H4 (cell line): ENCODE measurements at places on chromosomes 11 and 22. TPM values are rescaled to one million over a fixed set of nuclear protein-coding genes. Genes with fewer than 3 reads are reported as not detected.

DNA sequence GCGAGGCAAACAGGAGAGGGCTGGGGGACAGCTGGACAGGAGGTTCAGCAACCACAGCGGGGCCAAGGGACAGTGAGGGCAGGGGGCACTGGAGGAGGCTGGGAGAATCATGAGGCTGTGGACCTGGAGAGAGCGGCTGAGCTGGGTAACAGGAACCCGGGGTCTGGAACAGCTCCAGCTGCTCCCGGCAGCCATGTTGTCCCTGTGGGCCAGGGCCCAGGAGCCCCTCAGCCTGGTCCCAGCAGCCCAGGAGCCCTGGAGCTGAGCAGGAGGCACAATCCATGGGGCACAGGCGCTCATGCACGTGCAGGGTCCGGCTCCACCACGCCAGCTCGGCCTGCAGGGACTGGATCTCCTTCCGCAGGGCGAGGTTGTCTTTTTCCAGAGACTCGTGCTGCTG lies 7.4 kb downstream of the BATF2 start:
- no peak for DNase-seq

The B4GALNT4 gene
- 6.5 and 11.1 TPM in 2 replicates for total RNA-seq

DNA sequence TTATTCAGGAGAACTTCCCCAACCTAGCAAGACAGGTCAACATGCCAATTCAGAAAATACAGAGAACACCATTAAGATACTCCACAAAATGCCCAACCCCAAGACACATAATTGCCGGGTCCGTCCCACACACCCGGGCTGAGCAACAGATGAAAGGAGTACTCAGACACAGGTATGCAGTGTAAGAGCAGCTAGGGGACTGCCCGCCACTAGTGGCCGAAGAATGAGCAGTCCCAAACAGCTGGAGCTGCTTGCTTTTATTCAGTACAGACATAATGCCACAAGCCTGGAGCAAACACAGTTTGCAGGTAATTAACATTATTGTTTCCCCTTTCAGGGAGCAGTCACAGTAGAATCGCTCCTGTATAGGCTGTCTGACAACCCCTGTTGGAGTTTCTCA lies 364.6 kb downstream of the LUZP2 start:
- no peak for DNase-seq

- DNase-seq = no peak
Measured at GRCh38 chr11:128941110-128941509, 1.6 kb downstream of the TP53AIP1 start.

The SMCO4 gene
- 22.9 and 75.8 TPM in 2 replicates for total RNA-seq

The ZW10 gene
- total RNA-seq = 31.0 and 35.1 TPM in 2 replicates

- no peak for DNase-seq
Measured at GRCh38 chr22:31926969-31927368, 17.4 kb upstream of the YWHAH start.

DNA sequence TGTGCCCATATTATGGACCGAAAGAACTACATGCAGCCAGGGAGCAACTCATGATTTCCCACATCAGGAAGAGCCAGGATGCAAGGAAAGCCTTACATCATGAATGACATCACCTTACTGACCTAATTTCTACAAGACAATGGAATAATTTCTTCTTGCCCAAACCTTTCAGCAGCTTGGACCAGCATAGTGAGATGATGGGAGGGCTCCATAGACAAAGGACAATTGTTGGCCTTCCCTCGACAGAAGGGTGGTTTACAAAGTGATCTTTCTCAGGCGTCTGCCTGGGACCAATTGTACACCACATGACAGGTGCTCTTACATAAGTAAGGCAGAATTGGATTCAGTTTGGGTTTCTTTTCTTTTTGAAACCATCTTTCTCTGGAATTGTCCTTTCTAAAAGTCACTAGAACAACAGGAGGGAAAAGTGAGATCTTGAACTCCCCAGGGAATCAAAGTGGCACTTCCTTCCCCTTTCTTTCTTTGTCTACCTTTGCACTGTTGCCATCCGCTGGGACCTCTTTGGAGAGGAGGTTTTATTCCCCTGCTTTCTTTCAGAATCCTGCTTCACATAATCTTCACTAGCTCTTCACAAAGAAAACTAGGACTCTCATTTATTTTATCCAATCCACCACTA lies 51.7 kb upstream of the PAK1 start:
- no peak for DNase-seq

The PANX3 gene
- not detected in 2 replicates for total RNA-seq

The LMNTD2 gene
- 1.4 and 2.6 TPM in 2 replicates for total RNA-seq

DNA sequence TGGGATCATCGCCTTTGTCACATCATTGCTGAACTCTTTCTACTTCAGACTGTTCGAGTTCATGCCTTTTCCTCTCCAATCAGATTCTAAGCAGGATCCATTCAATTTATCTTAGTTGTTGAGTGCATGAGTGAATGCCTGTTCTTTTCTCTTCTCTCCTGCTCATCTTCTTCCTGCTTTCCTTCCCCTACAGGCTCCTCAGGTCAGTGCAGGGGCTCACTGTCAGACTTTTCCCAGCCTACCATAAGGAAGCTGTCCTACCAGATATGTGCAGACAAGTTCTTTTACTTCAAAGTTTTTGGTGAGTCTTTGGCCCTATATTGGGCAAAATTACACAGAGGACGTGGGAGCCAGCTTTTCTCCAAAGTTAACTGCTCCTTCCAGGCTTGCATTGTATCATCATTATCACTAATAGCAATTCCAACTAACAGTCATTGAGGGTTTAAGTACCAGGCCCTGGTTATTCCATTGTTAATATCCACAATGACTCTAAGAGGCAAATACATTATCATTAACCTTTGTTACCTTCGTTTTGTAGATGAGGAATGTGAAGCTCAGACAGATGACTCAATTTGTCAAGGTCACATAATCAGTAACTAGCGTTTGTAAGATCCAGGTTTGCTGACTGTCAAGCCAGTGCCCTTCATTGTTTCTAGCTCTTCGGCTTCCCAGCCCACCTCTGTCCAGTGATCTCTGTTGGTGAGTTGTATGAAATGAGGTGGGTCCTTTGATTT lies 30.4 kb downstream of the OR6Q1 start:
- DNase-seq = no peak

The IGF2 gene
- 0.60 and 2.0 TPM in 2 replicates for total RNA-seq

DNA sequence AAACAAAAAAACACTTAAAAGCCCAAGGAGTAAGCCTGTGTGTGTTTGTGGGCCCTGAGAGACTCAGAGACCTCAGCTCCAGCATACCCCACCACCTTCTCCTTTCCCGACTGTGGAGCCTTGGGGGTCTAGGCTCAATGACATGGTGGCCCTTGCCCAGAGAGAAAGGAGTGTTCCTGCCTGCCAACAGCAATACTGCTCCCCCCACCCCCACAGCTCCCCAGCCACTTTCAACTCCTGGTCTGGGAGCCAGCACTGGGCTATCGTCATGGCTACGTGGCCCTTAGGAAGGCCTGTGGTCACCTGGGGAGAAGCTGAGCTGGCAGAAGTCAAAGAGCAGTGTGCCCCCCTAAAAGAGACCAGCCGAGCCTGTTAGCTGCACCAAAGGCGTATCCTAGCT lies 2.6 kb downstream of the PPP1R14B start:
- DNase-seq = no peak

DNA sequence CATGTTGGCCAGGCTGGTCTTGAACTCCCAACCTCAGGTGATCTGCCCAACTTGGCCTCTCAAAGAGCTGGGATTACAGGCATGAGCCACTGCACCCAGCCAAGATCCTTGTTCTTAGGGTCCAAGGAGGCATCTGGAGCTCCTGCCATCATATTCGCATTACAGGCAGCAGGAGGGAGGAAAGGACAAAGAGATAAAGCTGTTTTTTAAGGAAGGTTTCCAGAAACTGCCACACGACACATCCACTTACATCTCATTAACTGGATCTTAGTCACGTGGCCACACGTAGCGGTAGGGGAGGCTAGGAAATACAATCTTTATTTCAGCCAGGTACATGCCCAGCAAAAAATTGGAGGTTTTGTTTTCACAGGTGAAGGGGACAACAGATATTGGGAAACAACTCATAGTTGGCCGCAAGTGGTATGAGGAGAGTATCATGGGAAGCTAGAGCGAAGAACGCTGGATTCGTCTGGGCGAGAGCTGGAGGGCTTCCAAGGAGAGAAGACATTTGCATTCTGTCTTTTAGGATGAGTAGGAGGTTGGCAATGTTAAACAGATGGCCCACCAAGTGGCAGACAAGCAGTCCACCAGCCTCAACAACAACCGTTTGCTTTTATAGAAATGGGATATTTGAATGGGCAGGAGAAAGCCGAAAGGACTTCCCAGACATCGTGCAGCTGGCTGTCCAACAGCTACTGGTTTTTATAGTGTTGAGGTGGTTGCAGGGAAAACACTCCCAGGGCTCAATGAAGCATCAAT lies 39.2 kb upstream of the DMC1 start:
- DNase-seq = no peak

The PARVG gene
- total RNA-seq = 0.04 and 1.1 TPM in 2 replicates

DNA sequence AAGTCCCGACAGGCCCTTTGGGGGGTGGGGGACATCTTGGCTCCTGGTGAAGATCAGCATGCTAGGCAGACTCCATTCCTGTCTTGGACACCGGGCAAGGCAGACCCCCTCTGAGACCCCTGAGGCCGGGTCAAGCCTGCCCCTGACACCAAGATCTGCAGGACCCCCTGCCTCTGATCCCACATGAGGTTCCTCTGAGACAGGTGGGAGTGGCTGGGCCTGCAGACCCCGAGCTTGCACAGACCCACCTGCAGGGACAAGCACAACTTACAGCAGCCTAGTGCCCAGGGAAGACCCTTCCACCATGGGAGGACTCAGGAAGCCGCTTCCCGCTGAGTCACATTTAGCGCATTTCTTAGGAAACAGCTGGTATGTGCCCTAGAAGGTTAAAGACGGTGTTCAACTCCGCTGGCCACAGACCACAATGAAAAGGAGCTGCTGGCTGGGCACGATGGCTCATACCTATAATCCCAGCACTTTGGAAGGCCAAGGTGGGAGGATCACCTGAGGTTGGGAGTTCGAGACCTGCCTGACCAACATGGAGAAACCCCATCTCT lies 15.5 kb downstream of the ARVCF start:
- no peak for DNase-seq

GRCh38 chr11:12200991-12201985 lies 90.9 kb downstream of the MICAL2 start:
- peak; percentile 58 for DNase-seq

DNA sequence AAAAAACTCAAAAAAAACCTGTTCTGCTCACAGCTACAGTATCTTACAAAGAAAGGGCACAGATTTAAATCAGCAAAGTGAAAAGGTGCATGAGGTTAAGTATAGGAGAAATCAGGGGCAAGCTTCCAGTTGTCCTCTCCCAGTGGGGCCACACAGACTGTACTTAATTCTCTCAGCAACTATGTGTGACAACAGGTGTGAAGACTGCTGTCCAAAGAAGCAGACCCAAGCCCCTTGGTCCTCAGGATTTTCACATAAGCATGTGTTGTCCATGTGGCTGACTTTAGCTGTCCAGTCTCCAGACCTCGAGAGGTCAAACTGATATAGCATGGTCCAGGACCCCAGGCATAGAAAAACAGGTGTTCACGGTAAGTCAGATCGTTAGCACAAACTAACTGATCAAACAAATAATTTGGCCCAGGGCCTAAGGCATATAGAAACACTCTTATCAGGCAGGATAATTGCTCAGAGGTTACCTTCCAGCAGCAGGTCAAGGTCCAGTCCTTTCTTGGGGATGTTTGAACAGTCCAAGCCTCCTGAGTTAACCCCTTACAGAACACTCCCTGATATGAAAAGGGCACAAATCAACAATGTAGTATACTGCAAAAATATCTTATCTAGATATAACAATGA lies 21.1 kb upstream of the CSTF3 start:
- DNase-seq = no peak

- no peak for DNase-seq
Measured at GRCh38 chr11:31798554-31799434, 12.3 kb downstream of the PAX6 start.

- DNase-seq = peak; percentile 79
Measured at GRCh38 chr11:39365809-39366436, 2093.5 kb downstream of the LRRC4C start.

DNA sequence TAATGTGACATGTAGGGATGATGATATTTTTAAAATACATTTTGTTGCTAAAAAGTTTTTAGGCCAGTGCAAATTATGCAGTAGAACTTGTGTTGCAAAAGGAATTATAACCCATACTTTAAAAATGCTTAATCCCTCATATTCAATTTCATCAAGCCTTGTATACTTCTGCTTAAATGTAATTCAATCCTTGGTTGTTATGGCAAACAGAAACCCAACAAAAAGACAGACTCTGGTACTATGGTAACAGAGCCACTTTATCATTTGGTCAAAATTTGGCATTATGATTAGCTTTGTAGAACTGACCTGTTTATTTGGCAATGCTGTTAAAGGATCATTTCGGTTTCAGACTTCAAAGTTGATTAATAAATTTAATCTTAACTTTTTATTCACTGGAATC lies 284.8 kb downstream of the TMEM135 start:
- no peak for DNase-seq

DNA sequence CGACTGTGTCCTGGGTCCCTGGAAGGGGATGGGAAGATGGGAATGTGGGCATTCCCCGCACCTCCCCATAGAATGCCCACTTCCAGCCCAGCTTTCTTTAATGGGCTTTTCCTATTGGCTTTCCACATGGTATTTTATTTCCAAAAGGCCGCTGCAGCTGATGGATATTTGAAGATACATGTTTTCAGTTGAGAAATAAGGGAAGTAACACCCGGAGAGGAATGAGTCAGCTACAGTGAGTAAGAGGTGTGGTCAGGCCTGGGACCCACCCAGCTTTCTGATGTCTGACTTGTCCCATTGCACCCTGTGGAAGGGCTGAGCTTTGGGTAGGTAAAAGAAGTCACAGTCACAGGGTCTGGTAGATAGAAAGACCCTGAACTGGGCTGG lies 476.9 kb downstream of the MIAT start:
- DNase-seq = peak; percentile 68

GRCh38 chr11:9615031-9615451 lies 41.6 kb downstream of the WEE1 start:
- DNase-seq = no peak

The RAG1 gene
- 0.23 and 0.39 TPM in 2 replicates for total RNA-seq

GRCh38 chr11:2558397-2558796 lies 113.6 kb downstream of the KCNQ1 start:
- DNase-seq = no peak

- no peak for DNase-seq
Measured at GRCh38 chr11:127609025-127609773, 608.6 kb upstream of the KIRREL3 start.

The GAS2L1 gene
- total RNA-seq = 3.9 and 4.0 TPM in 2 replicates

- DNase-seq = no peak
Measured at GRCh38 chr11:94516725-94517124, 4.5 kb downstream of the C11orf97 start.

DNA sequence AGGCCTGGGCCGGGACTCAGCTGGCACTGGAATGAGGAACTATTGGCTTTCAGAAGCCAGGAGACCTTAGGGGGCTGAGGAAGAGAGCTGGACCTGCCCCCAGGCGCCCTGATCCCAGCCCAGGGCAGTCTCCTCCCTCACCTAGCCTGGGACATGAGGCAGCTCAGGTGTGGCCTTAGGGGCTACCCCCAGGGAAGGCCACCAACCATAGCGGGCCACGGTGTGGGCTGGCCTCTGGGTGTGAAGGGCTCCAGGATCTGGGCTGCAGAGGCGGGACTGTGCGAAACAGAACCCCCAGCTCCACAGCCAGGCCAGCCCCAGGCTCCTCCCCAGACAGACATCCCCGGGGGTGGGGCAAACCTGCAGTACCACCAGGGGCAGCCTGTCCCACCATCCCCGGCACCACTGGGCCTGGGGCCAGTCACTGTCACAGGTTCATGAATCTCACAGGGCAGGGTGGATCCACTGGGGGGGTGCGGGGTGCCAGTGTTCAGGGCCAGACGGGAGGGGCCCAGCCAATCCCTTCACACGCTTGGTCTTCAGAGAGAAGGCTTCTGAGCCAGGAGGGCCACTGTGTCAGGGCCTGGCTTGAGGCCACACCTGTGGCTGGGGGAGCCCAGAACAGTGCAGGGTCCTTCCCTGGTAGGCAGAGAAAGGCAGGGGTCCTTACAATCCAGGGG lies 3.5 kb downstream of the PLXNB2 start:
- no peak for DNase-seq

The HBB gene
- not detected in 2 replicates for total RNA-seq
